ENCODE measurements at places on chromosomes 7 and 10.
A peak's percentile ranks its signal among the peaks of the same experiment; 100 is the strongest.

- DNase-seq = no peak
These were observed 630.4 kb upstream of the FOXK1 start for GRCh38 chr7:4051696-4052095.

- DNase-seq = peak; percentile 75
These were observed 99.6 kb upstream of the BMPER start for GRCh38 chr7:33805630-33806233.

DNA sequence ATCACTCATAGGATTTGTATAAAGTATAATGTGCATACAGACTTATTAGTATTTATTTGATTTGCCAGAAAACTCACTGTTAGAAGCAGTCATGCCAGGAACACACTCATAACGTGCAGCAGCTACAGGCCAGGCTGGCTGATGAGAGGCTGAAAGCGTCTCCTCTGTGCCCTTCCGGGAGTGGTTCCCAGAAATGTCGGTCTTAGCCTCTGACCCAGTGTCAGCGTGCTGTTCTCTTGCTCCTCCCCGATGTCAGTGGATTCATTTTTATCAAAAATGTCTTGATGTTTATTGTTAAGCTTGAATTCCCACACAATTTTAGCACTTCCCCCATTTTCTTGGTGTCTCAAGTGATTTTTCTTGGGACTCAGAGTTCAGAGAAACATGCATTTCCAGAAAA lies 33.3 kb upstream of the GARS1 start:
- DNase-seq = no peak

GRCh38 chr10:4850397-4850796 lies 24.4 kb downstream of the AKR1E2 start:
- DNase-seq = no peak

GRCh38 chr10:33341637-33342036 lies 7.2 kb upstream of the NRP1 start:
- DNase-seq = peak; percentile 31

DNA sequence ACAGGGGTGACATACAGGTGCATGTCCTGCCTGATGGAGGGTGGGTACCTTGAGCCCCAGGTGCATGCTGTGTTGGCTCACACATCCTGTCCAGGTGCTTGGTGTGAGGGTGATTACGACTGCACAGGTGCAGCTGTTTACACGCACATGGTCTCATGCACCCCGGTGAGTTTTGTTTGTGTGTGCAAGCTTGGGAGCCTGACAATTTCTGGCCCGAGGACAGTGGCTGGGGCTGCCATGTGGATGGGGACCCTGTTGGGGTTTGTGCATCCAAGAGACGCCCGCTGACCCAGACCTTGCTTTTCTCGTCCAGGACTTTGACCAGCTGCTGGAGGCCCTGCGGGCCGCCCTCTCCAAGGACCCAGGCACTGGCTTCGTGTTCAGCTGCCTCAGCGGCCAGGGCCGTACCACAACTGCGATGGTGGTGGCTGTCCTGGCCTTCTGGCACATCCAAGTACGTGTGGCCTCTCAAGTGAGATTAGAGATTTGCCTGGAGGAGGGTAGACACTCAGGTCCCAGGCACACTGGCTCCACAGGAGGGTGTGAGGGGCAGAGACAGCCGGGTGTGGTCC lies 61.7 kb downstream of the PRF1 start:
- DNase-seq = no peak

Data from astrocyte of the hippocampus (primary cell).